ENCODE measurements at places on chromosomes 4 and X. TPM values are rescaled to one million over a fixed set of nuclear protein-coding genes. Genes with fewer than 3 reads are reported as not detected.
A peak's percentile ranks its signal among the peaks of the same experiment; 100 is the strongest.

Gene DNAAF6
- not detected for total RNA-seq

DNA sequence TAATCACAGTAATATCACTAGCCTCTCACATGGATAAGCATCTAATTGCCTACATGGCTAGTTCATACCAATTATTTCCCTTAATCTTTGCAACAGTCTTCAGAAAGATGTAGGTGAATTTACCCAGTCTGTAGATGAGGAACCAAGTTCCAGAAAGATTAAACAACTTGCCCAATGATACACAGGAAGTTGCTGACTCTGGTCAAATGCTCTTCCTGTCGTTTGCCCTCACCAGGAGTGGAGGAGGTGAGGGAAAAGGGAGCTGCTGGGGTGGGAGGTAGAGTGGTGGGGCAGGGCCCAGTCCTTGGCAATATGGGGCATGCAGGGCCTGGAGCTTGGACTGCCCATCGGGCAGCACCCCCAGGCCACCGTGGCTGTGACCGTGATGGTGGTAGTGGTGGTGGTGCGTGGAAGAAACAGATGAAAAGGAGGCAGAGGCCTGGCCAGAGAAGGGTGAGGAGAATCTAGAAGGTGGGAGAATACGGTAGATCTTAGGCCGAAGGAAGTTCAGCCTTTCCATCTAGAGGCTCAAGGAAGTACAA is 2.3 kb upstream of the KDM5C start:
- DNase-seq = no peak

Gene GRPEL1
- total RNA-seq = 13.1 TPM

DNA sequence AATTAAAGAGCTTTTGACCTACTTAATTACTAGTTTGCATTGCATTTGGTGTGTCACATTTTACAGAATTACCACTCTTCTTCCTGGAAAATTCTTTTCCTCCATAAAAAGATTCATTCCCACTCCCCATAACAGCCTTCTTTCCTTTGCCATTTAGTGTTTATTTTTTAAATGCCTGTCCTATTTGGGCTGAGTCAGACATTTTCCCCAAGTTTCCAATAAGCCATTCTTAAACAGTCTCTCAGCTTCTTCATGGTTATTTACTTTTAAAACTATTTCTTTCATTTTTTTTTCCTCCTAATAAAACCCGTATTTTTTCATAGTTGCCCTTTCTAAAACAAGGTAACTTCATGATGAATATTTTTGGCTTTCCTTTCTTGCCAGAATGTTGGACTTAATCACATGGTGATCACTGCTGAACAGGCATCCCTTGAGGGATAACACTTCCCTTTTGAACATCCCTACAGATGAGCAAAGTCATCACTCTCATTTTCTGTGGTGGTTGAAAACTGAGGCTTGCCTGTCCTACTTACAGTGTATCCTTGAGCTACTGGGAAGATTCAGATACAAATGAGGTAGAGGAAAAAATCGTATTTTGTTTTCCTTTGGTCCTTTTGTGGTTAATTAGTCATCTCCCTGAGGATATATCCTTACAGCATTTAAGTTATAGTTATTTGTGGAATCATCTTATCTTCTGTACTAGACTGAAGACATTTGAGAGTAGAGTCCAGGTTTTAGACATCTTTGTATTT is 520.5 kb upstream of the NR3C2 start:
- DNase-seq = no peak

Gene C1QTNF7
- total RNA-seq = 10.0 TPM

Gene HSPA4L
- 7.6 TPM for total RNA-seq

- no peak for DNase-seq
Measured at GRCh38 chrX:11197671-11198070, 86.5 kb downstream of the HCCS start.

DNA sequence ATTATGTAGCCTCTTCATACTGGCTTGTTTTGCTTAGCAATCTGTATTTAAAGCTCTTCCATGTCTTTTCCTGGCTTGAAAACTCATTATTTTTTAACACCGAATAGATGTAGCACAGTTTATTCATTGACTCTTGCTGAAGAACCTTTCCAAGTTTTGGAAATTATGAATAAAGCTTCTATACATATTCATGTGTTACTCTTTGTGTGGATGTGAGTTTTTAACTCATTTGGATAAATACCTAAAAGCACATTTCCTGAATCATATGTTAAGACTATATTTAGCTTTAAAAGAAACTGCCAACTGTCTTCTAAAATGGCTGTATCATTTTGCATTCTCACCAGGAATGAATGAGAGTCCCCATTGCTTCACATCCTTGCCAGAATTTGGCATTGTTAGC is 2061.7 kb upstream of the AGA start:
- DNase-seq = no peak

GRCh38 chr4:2875556-2875955 is 31.9 kb downstream of the ADD1 start:
- DNase-seq = no peak

Gene F11
- 2.0 TPM for total RNA-seq

DNA sequence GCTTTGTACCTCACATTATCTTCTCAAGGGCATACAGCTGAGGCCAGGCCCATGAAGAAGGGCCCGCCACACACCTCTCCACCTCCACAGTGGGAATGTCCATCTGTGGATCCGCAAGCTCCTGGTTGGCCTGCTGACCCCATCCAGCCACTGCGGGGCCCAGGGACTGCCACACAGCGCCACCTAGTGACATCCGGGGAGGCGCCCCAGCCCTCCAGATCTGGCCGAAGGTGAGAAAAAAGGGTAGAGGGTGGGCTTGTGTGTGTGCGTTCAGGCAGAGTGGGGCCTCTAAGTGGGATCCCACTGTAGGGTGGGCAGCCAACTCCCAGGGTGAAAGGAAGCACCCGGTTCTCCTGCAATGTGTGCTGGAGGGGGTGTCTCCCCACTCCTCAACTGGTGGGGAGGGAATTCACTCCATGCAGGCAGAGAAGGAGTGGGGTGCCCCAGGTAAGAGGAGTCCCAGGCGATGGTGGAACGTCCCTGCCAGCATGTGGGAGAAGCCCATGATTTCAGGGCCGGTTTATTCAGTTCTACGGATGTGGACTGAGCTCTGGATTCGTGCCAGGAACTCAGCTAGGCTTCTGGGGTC is 117.3 kb downstream of the ENPP6 start:
- DNase-seq = no peak

Gene ADGRG4
- 0.20 TPM for total RNA-seq

DNA sequence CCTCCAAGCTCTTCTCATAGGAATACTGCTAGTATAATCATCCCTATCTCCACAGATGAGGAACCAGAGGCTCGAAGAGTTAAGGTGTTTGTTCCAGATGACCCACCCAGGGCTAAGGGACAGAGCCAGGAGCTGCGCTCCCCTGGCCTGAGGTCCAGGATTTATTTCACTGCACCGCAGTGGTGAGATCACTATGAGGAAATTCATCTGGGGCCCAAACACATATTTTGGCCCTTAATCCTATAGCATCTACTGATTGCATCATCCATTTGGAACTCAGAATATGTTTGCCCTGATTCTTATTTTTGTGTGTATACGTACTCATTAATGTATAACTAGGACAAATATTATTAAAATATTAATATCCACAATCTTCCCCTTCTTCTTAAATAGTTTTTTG is 100.1 kb upstream of the RBPJ start:
- no peak for DNase-seq

Gene AKAP4
- not detected for total RNA-seq

DNA sequence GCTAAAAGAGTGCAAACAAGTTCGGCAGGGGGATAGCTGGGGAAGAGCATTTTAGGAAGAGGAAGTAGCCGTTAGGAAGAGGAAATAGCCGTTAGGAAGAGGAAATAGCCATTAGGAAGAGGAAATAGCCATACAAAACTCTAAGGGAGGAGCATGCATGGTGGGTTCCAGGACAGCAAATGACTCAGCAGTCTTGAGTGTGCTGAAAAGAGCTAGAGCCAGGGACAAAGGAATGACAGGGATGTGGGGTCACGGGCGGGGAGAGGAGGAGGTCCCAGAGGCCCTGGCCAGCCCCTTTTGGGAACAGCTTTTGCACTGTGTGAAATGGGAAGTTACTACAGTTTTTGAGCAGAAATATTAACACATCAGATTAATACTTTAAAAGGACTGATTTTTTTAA is 882.6 kb downstream of the TRIML1 start:
- no peak for DNase-seq

DNA sequence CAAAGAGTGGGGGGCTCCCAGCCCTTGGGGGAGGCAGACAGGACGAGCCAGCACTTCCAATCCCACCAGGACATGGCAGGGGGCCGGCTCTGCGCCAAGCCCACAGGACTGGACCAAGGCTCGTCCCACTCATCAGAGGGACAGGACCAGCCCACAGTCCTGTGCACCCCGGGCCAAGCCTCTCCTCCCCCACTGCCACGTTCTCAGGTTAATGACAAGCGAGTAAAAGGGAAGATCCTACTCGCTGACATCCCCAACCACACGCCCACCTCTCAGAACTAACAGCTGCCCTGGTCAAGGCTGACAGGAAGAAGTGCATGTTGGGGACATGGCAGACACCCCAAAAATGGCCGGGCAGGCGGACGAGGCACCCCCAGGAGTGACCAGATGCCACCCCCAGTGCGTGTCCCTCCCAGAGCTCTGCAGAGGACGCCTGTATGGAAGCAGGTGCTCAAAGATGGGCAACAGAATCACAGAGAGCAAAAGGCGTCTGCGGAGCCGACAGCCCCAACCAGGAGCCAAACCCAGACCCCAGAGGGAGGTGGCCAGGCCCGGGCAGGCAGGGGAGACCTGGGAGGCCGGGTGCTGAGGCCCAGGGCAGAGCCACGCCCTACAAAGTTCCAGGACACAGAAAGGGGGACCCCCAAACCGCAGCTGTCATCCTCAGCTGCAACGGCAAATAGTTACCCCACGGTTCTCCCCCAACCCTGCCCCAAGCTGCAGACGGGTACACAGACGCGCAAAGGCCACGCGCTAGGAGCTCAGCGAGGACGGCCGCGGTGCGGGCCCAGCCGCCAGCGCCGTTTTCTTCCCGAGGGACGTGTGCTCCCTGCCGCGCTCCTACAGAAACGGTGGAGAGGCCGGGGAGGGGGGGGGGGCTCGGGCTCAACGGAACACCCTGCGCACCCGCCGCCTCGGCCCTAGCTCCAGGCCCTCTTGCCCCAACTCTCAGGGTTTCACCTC is 1.7 kb downstream of the CTBP1 start:
- no peak for DNase-seq

DNA sequence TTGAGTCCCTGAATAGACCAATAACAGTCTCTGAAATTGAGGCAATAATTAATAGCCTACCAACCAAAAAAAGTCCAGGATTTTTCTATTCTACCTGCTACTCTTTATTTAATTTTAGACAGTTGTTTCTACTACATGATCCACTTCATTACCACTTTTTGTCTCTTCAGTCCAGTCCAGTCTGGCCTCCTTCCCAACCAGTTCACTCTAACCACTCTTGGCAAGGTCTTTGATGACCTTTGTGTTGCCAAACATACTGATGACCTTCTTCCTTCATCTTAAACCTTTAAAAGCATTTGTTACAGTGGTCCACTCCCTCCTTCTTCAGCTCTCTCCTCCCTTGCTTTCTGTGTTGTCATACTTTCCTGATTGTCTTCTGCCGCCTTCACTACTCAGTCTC is 12.8 kb upstream of the UBQLN2 start:
- DNase-seq = no peak

GRCh38 chrX:18003876-18004275 is 142.8 kb upstream of the RAI2 start:
- no peak for DNase-seq

- peak; percentile 67 for DNase-seq
Measured at GRCh38 chrX:101550362-101550750, at the start of gene ARMCX1. ARMCX1 (plus strand) TSS chrX:101550547; CDS start chrX:101552931, 2,384 bp downstream.
